Stimulated activated CD4-positive, alpha-beta T cell treated with anti-CD3 and anti-CD28 coated beads, Interleukin-12 subunit alpha, Interleukin-12 subunit beta, amount 100 ng/mL, for 24 hours (primary cell): ENCODE measurements at places on chromosomes 16 and 17.

DNA sequence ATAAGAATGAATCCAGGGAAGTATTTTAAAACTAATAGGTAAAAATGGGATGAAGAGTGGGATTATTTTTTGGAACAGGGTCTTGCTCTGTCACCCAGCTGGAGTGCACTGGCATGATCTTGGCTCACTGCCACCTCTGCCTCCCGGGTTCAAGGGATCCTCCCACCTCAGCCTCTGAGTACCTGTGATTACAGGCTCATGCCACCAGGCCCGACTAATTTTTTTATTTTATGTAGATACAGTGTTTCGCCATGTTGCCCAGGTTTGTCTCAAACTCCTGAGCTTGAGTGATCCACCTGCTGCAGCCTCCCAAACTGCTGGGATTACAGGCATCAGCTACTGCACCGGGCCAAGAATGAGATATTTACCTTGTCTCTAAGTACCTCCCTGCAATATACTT, 22.1 kb downstream of the NSMCE1 start:
- DNase-seq = no peak

GRCh38 chr16:73951481-73951880, 345.1 kb upstream of the PSMD7 start:
- DNase-seq = no peak

DNA sequence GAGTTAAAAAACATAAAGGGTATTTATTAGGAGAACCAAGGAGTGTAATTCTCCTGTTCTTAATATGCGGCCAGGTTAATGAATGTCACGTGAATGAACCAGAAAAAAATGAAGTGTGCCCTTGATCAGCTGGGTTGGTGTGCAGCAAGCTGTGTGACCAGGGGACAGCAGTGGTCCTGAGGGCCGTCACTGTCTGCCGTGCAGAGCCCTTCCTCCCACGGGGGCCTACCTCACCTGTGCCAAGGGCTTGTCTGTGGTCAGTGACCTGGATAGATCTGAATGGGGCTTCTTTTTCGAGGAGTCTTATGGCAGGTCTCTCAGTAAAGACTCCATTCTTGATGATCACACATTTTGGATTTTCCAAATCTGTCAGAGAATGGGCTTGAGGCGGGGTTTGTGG, 17.7 kb upstream of the STH start:
- DNase-seq = no peak

- DNase-seq = no peak
These were observed 75.3 kb upstream of the TBC1D3K start for GRCh38 chr17:37848690-37849616.

- no peak for DNase-seq
These were observed 66.4 kb downstream of the DYNLRB2 start for GRCh38 chr16:80607204-80607603.
